ENCODE measurements at places on chromosomes 12 and 14.

- peak; percentile 37 for DNase-seq
Measured at GRCh38 chr12:121465921-121466793, 66.2 kb downstream of the RNF34 start.

DNA sequence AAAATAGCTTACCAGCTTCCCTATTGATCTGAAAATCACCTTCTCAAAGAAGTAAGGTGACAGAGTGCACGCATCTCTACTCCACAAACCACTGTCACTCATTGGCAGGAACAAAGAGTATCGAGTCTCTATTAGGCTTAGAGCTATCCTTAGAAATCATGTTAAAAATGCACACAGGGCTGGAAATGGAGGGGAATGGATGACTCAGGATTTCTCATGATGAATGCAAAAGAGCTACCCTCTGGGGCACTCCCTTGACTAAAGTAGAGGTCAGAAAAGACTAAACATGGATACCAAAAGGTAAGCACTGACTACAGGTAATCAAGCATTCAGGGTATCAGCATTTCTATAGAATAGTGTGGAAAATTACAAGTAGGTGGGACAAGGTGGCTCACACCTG lies 96.1 kb upstream of the ANO4 start:
- no peak for DNase-seq

DNA sequence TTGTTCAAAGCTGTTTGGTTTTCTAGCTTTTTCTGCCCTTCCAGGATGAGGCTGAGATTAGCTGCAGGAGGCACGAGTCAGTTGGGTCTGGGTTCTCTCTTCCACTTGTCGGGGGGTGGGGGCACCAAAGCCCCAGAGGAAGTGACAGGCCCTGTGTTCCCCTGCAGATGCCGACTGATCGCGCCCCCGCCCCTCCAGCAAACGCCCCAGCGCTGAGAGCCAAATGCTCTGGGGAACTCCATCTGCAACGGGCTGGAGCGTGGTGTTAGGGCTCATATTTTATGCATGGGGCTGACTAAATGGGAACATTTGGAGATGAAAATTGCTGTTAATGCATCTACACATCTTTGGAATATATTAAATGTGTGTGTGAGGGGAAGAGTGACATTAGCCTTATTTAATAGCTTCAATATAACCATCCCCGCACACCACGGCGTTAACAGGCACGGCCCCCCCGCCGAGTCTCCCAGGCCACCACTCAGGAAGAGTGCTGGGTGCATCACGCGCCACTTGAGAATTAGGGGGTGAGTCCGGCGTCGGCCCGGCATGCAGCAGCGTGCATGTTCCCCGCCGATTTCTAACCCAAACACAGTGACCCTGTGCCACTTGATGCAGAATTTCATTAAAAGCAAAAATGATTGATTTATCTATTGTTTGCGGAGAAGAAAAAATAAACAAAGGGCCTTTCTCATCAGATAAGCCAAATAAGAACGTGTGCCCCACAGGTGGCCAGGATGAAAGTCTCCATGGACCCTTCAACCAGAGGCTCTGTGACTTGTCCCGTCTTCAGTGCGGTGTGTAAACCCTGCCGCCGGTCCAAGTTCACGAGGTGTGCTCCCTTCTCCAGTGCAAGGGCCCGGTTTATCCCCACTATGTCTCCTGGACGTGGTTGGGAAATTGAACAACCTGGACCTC lies 165.0 kb upstream of the RTL1 start:
- DNase-seq = no peak

- no peak for DNase-seq
Measured at GRCh38 chr14:59197695-59198262, 9.3 kb downstream of the DAAM1 start.

GRCh38 chr12:1922075-1922709 lies 3.7 kb upstream of the CACNA2D4 start:
- no peak for DNase-seq

DNA sequence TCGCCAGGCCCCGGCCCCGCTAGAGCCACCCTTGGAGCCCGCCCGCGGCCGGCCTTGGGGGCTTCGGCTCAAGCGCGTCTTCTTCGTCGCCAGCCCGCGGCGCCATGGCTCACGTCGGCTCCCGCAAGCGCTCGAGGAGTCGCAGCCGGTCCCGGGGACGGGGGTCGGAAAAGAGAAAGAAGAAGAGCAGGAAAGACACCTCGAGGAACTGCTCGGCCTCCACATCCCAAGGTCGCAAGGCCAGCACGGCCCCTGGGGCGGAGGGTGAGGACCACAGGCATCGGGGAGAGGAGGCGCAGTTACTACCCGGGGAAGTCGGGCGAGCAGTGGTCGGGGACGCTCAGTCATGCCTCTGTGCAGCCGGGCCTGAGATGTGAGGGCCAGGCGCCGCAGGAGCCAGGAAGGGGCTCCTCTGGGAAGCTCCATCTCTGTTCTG lies 573 bp downstream of the ARL6IP4 start:
- DNase-seq = no peak

DNA sequence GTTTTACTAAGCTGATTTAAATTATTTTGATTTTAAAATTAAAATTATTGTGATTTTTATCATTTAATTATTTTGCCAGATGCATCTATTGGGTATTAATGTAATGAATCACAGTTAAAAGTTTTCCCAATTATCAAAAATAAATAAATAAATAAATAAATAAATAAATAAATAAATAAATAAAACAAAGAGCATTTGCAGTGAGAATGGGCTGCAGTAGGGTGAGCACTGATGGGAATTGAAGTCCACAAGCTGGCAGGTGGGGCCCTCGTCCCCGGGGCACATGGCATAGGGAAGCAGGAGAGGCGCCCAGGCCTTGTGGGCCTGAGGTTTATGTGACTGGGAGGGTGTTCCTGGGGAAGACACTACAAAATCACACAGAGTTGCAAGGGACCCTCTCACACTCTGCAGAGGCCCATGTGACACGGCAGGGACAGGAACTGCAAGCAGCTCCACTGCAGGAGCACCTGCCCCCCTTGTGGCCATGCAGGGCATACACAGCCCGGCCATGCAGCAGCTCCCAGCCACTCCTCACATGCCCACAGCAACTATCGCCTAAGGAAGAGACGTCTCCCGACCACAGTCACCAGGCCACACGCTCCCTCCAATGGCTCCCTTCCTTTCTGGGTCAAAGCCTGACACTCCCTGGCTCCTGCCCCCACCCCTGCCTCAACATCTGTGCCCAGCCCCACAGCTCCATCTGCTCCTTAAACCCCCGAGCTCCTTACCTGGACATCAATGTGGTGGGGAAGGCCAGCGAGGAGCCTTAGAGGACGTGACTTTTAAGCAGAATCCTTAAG lies 256.3 kb upstream of the SFSWAP start:
- DNase-seq = no peak

DNA sequence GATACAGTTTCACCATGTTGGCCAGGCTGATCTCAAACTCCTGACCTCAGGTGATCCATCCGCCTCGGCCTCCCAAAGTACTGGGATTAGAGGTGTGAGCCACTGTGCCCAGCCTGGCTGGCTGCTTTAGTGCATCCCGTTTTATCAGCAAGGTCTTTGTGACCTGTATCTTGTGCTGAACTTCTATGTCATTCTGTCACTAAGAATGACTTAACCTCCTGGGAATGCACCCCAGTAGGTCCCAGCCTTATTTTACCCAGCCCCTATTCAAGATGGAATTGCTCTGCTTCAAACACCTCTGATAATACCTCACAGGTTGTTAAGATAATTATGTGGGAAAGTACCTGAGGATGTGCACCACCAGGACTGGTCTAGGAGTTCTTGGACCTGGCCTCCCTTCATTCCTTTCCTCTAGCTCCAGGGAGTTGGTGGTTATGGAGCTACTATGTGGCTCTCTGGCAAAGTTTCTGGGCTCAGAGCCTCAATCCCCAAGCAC lies 26.1 kb upstream of the JPH4 start:
- no peak for DNase-seq

DNA sequence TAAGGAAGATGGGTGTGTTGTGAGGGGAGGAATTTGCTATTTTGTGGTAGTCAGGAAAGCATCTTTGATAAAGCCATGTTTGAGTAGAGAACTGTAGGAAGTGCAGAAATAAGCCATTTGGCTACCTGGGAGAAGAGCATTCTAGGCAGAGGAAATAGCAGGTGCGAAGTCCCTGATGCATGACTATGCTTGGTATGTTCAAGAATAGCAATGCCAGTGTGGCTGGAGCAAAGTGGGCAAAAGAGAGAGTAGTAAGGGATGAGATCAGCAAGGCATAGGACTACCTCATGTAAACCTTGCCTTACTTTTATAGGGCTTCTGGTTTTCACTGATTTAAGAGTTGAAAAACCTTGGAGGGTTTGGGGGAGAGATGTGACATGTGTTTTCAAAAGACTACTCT lies 365.5 kb upstream of the GARIN6 start:
- DNase-seq = no peak

DNA sequence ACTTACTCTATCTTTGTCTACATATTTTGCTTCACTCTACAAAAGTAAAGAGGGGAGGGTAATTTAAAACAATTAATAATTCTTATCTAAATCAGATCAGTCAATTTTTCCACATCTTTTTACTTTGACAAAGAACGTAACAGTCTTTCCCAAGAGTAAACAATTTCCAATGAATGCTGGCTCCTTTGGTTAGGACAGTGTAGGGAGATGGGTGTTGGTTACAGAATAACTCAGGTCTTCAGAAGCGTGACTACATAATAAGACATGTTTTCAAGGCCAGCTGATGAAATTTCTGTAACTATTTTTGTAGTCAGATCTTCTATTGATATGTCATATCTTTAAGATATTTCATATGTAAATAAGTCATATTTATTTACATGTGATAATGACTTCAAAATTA lies 183.0 kb upstream of the CAND1 start:
- DNase-seq = no peak

GRCh38 chr12:16218234-16218633 lies 59.3 kb downstream of the SLC15A5 start:
- DNase-seq = no peak
